Keratinocyte (primary cell): ENCODE measurements at places on chromosomes 11 and 22.

GRCh38 chr22:50148991-50149721, 21.4 kb upstream of the PANX2 start:
- peak; percentile 82 for DNase-seq

- DNase-seq, result no peak
Measured at GRCh38 chr11:26712497-26712896, 9.4 kb downstream of the SLC5A12 start.

DNA sequence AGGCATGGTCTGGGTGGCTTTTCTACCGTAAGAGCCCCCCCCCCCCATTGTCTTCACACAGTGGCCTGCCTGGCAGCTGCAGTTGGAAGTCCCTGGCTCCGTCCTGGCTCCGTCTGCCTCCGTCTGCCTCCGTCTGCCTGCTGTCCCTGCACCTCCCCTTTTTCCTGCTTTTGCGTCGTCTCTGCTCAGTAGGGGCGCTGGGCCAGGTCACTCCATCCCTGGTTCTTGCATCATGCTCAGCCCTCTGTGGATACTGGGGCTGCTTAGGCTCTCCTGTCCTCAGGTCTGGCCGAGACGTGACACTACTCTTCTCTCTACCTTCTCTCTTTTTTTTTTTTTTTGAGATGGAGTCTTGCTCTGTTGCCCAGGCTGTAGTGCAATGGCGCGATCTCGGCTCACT, 27.8 kb downstream of the AP2A2 start:
- DNase-seq, result no peak

- no peak for DNase-seq
Measured at GRCh38 chr11:122304973-122305372, 189.0 kb upstream of the BLID start.

- DNase-seq, result no peak
Measured at GRCh38 chr11:74320538-74320937, 9.1 kb upstream of the P4HA3 start.

DNA sequence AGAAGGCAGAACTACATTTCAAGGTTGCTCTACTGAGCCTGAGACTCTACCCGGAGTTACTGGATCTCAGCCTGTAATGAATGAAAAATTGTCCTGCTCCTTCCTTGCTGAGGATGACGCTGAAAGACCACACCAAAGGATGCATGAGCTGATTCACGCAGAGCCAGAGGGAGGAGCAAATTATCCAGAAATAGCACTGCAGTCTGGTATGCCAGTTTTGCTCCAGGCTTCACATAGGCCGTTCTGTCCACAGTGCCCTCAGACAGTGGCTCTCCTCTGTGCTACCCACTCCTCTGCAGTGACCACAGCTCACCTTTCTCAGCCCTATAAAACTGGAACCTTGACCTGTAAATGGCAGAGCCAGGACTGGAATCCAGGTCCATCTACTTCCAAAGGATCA, 79.3 kb upstream of the GALNT18 start:
- DNase-seq, result no peak

GRCh38 chr11:98227278-98227677, 793.5 kb upstream of the CNTN5 start:
- DNase-seq, result no peak

DNA sequence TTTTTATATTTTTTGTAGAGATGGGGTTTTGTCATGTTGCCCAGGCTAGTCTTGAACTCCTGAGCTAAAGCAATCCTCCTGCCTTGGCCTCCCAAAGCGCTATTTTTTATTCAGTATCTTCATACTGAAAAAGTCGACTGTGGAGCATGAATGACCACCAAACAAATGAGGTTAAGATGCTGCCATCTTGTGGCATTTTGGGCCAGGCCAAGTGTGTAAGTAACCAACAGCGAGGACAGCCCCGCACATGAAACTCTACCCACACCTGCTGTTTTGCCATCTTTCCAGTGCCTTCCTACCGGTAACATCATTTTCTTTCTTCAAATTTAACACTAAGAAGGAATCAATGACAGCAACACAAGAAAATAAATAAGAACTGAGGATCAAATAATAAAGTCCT, 32.2 kb upstream of the AQP11 start:
- no peak for DNase-seq

- peak; percentile 32 for DNase-seq
Measured at GRCh38 chr11:27861706-27862430, 161.6 kb upstream of the BDNF start.

DNA sequence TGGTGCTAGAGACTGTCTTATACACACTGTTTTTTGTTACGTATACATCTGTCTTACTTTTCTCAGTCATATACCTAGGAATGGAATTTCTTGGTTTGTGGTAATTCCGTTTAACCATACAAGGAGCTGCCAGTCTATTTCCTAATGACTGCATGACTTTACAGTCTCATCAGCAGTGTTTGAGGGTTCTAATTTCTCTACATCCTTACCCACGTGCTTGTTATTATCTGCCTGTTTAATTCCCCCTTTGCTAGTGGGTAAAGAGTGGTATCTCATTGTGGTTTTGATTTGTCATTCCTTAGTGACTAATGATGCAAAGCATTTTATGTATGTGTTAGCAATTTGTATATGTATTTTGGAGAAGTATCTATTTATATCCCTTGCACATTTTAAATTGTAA, 1008.0 kb downstream of the FAM181B start:
- peak; percentile 5 for DNase-seq

DNA sequence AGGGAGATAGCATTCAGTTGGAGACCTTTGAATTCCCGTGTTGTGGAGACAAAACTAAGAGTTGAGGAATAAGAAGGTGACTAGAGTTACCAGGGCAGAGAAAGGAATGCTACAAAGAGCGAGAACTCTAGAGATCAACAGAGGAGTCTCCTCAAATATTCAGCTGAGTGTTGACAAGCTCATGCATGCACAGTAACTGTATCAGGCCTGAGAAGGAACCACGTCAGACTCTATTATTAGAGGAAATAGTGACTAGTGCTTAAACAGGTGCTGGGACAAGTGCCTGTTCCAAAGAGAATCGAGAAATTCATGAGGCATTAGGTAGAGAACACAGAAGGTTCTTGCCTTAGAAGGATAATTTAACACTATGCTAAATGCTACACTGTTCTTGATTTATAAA, 333.8 kb upstream of the CHORDC1 start:
- no peak for DNase-seq

DNA sequence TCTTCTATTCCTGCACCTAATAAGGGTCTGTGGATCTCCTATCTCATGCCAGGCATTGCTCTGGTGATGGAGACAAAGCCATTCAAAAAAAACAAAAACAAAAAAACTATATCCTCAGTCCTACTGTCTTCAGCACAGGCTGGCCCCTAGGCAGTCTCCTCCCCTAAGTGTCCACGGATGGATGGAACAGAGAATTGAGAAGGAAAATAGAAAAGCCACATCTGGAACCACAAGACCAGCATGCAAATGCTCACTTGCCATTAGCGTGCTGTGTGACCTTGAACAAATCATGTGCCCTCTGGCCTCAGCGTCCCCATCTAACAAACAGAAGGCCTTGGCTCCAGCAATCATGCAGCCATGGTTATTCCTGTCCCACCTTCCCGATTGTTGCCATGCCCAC, 32.7 kb upstream of the CD82 start:
- DNase-seq, result no peak

DNA sequence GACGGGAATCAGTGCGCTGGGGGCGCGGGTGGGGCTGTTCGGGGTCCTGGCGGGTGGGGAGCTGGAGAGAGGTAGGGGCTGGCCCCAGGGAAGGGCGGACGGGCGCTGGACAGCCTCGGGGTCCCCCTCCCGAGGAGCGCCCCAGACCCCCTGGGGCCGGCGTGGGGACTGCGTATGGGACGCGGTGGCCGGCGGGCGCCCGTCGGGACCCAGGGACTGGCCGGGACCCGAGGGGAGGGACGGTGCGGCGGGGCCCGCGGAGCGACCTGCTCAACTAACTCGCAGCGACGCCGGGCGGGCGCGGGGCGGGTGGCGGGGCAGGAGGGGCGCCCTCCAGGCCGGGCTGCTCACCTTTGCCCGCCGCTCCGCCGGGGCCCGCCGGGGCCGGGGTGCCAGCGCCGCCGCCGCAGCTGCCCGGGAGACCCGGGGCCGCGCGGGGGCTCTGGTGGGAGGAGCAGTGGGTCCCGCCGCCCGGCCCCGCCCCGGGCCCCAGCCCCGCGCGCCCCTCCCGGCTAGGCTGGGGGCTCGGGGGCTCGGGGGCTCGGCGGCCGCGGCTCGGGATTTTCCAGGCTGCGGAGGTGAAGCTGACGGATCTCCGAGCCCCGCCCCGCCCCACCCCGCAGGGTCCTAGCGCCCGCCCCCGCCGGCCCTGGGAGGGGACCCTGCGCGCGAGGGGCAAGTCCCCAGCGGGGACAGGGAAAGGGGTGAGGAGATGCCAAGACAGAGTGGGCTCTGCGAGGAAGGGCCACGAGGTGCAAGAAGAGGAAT, 12.3 kb downstream of the STARD10 start:
- DNase-seq, result no peak

- no peak for DNase-seq
Measured at GRCh38 chr11:2271077-2271326, 614 bp upstream of the ASCL2 start.

DNA sequence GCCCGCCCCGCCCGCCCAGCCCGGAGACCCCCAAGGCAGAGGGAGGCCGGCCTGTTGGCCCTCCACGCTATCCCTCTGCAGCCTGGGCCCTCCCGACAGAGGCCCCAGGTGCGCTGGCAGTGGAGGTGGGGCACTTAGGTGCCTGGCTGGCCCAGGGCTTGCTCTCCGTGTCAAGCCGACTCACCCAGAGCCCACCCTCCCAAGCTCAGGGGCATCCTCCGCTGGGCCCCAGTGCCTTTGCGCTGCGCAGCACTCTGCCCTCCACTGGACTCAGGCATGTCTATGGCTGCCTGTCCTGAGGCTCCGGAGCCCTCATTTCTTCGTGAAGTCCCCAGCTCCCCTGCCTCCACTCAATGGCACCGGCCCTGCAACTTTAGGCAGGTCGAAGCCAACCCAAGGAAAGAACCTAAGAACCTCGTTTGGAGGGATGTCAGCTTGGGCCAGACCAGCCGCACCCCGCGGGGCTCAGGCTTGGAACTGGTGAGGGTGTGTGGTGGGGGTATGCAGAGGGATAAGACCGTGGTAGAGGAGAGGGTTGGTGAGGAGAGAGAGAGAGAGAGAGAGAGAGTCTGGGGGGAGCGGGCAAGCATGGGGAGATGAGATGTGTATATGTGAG, 6.1 kb downstream of the SMIM45 start:
- DNase-seq, result no peak

DNA sequence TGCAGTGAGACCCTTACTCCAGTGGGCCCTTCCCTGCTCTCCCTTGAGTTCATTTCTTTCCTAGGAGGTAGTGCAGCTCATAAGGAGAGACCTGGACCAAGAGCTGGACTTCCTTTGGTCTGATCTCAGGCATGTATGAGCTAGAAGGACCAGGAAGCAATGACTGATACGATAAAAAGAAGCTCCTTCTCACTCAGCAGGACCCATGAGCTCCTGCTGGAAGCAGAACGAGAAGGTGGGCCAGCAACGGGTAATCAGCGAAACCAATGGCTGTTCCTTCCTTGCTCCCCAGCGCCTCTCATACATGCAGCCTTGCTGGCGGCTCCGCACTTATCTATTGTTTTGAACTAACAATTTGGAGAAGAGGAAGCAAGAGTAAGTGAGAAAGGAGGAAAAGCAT, 56.8 kb downstream of the RPUSD4 start:
- DNase-seq, result no peak

DNA sequence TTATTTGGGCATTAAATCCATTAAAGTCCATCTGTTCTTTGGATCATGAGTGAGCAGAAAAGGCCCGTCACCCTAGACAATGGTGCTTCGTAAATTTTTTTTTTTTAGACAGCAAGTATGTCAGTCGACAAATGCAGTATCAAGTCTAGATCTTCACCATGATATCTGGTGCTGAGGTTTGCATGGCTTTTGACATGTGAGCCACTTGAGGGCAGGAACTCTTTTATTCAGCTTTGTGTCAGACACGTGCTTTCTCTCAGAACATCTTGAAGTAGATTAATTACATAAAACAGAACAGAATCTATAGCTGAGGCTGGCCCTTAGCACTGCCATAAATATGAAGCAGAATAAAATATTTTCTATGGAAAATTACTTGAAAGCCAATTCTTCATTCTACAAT, 62.9 kb upstream of the CARD18 start:
- DNase-seq, result no peak

GRCh38 chr11:76654980-76655379, 15.6 kb downstream of the LRRC32 start:
- no peak for DNase-seq

GRCh38 chr22:32700191-32700882, 101.2 kb upstream of the TIMP3 start:
- DNase-seq, result no peak

DNA sequence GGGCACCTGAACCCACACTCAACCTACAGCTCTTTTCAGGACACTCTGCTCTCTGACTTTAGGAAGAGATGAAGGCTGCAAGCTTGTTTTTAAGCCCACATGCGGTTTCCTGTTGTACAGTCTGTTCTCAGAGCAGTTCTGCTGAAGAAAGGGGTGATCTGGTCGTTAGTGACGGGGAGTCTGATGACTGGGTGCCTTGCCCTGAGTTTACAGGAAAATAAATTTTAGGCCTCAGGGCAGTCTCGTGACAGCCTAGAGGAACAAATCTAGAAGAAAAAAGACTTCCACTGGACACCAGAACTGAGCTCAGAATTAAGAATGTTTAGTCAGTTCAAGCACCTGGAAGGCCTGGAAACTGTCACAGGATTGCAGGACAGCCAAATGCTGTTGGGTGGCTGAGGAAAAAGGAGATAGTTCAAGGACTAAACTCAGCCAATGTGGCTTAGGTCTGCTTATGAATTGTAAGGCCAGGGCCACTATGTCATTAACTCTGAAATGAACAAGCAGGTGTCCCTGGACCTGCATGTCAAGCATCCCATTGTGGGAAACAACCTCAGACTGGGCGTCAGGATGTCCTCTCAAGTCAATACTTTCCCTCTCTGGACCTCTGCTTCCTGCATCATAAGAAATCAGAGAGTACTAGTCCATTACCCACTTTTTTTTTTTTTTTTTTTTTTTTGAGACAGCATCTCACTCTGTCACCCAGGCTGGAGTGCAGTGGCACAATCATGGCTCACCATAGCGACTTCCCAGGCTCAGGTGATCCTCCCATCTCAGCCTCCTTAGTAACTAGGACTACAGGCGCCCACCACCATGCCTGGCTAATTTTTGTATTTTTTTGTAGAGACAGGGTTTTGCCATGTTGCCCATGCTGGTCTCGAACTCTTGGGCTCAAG, 5.7 kb downstream of the PIK3IP1 start:
- DNase-seq, result no peak

DNA sequence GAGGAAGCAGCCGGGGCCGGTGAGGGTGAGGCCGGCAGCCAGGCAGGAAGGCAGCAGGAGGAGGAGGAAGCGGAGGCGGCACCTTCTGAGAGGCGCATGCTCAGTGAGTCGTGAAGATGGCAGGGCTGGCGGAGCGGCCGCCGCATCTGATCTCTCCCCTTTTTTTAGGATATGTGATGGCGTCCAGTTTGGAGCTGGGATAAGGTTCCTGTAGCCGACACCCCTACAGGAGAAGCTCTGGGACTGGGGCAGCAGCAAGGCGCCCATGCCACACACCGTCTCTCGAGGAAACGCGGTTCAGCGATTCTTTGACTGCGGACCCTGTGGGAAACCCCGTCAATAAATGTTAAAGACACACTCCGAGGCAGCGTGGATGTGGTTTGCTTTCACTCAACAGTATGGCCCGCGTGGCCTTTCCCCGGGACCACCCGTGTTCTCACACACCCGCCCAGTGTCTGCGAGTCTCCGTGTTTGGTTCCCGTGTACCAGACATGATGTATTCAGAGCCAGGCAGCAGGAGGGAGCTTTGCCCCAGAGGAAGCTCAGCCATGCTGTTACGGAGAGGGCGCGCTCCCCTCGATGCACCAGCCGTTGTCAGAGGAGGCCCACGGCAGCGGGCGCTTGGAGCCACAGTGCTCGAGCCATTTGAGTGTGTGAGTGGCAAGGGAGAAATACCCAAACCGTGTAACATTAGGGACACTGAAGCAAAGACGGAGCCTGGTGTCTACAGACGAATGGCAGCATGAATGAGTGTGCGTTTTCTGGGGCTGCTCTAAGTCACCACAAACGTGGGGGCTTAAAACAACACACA, 27.7 kb upstream of the PARVB start:
- DNase-seq, result no peak
